Brain microvascular endothelial cell (primary cell): ENCODE measurements at places on chromosomes 1 and 21.
A peak's percentile ranks its signal among the peaks of the same experiment; 100 is the strongest.

DNA sequence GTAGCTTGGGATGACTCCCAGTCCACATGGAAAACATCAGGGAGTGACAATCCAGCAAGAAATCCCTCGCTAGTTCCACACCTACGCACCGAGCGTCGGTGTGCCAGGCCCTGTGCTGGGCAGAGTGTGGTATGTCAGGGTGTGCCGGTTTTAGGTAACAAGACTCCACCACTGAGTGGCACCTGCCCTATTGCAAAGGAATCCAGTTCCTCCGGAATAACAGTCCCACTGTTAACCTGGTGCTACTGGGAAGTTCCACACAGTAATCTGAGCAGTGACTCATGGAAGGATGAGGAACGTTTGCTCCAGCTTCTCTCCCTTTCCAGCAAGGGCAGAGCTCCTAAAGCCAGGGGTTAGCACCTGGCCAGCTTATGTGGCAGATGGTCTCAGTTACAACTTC, 14.3 kb downstream of the RNF207 start:
- DNase-seq = no peak

GRCh38 chr1:24319312-24319863, at the start of gene GRHL3:
Gene GRHL3, plus strand, starts transcription at chr1:24319357. Its CDS starts 195 bp downstream, at chr1:24319552.
- no peak for DNase-seq

GRCh38 chr21:33760641-33761440, 118.5 kb downstream of the ITSN1 start:
- peak; percentile 66 for DNase-seq

GRCh38 chr1:37616330-37616729, 18.4 kb downstream of the RSPO1 start:
- no peak for DNase-seq

GRCh38 chr1:113756461-113756860, 2.8 kb downstream of the PHTF1 start:
- no peak for DNase-seq
